Astrocyte (in vitro differentiated cells and primary cell): ENCODE measurements at places on chromosomes 11 and 22. TPM values are rescaled to one million over a fixed set of nuclear protein-coding genes. Genes with fewer than 3 reads are reported as not detected.
A peak's percentile ranks its signal among the peaks of the same experiment; 100 is the strongest.

The RASSF10 gene
- total RNA-seq: 1.2 and 2.0 TPM in 2 replicates

GRCh38 chr11:73333640-73334383 is 25.7 kb downstream of the ARHGEF17 start:
- peaks cover 7% of the 10 kb centered on the region for H3K36me3 ChIP-seq
- H3K27ac ChIP-seq: peak overlapping the region; percentile 74
- H3K4me1 ChIP-seq: peaks cover 57% of the 10 kb centered on the region

The RTN4RL2 gene
- 0.50 and 0.65 TPM in 2 replicates for total RNA-seq

- DNase-seq: no peak
- no peaks in the 10 kb centered on the region for H3K27me3 ChIP-seq
- H3K27ac ChIP-seq: no peak overlapping the region
- H3K4me1 ChIP-seq: peaks cover 3% of the 10 kb centered on the region
- H3K36me3 ChIP-seq: no peaks in the 10 kb centered on the region
Measured at GRCh38 chr11:46905806-46906205, 12.5 kb downstream of the LRP4 start.

The LRP5 gene
- total RNA-seq: 19.6 and 20.2 TPM in 2 replicates

The GAS2L1 gene
- 24.3 and 26.0 TPM in 2 replicates for total RNA-seq

The OR51B5 gene
- not detected in 2 replicates for total RNA-seq
